ENCODE measurements at places on chromosomes 1 and 21.

DNA sequence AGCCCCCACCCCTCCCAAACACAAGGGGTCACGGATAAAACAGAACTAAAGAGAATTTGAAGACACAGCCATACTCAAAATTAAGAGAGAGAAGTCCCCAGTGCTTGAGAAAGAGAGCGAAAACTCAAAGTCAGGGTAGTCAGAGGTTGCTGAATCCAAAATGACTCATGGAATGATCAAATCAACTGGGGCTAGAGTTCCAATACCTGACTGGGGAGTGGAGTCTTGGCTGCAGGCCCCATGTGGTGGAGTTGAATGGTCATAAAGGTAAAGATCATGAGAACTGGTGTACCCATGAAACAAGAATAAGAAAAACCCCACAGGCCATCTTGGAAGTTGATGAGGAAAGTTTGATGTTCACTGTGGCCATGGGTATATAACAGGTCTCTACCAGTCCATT is 84.5 kb upstream of the LRRN2 start:
- DNase-seq = no peak

DNA sequence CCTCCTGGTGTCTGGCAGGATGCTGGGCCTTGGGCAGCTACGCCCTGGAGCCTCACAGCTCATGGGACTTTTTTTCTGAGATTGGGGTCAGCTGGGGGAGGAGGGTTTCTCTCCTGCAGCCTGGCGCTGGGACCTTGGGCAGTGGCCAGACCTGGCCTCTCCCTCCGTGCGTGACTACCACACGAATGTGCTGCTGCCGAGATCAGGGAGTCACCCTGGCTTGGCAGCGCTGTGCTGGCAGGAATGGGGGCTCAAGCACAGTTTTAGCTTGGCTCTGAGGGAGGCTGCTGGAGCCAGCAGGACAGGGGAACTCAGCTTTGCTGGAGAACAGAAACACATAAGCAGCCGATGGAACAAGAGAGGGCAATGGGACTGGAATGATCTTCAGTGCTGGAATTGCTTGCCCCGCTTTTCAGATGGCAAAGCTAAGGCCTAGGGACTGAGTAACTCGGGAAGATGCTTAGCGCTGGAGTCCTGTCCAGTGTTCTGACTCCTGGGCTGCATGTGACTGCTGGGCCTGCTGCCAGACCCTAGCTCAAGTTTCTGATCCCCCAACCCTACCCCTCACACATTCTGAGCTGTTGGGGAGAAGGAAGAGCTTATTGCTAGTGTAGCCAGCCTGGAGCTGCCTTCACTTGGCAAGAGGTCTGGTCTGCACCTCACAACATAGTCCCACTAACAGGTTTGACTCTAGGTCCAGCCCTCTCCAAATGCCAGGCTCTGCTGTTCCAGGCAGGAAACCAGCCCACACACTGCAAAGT is 69.9 kb downstream of the NAV1 start:
- DNase-seq = no peak

DNA sequence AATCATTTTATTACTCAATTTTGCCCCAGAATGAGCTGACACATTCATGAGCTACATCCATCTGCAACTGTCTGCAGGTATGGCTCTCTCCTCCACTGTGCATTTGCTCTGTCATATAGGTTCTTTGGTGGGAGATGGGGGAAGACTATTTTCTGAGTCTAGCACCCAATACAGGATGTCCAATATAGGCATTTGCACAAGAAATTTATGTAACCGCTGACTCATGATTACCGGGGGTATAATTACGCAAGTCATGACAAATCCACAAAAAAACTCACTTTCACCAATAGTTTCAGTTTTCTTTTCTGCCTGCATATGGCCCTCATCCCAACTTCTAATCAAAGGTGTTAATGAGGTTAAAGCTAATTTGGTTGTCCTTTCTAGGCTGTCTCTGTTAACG is 17.5 kb upstream of the VSIG8 start:
- no peak for DNase-seq

- no peak for DNase-seq
Observed at GRCh38 chr1:227893300-227893948, 54.3 kb downstream of the WNT9A start.

GRCh38 chr1:31315902-31316301 is 19.1 kb downstream of the ZCCHC17 start:
- DNase-seq = peak; percentile 43

DNA sequence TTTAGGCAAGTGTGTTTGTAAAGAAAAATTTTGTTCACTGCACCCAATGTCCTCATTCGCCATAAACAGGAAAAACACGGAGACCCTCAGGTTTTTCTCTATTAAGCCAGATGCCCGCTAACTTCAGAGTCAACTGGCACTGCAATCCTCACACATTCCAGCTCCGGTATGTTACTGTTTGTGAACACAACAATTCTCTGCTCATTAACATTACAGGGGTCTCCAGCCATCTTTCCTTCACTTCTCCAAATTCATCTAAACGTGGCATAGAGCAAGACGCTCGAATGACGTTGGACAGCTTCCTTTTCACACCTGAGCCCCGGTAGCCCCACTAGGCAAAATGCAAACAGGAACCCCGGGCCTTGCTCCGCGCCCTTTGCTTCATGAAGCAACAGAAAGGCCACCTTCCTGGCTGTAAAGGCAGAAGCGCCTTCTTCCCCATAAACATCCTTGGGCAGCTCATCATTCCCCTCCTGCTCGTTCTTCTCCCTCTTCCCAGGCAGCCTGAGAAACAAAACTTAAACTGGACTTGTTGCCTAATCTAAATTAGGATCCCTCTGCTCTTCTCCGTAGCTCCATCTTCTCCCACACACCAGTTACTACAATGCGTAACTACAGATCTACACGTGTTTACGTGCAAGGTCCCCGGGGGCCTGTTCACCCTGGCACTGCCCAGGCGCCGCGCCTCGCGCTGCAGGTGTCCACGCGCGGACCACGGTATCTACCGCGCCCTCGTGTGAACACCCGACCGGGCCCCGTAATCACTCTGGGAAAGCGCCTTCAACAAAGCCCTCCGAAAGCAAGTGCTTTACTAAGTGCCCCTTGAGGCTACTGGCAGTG is 1.2 kb downstream of the LBR start:
- DNase-seq = no peak

DNA sequence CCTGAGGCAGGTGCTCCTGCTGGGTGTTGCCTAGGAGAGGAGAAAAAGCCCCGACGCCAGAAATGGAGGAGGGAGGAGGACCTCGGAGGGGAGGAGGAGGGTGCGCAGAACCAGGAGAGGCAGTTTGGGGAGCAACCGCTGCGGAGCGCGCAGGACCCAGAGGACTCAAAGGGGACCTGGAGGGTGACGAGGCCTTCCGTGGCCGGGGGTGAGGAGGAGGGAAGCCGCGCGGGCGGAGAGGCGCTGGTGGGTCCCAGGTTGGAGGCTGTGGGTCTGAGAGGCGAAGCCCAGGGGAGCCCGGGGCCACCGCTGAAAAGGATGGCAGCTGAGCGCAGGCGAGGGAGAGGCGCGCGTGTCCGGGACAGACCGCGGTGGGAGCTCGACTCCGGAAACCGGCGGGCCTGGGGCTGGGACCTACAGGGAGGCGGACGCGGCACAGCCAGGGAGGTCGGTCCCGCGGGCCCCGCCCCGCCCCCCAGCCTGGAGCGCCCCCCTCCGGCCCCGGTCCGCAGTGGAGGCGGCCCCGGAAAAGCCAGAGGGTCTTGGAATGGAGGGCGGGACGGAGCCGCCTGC is 15.1 kb downstream of the RNF223 start:
- no peak for DNase-seq

DNA sequence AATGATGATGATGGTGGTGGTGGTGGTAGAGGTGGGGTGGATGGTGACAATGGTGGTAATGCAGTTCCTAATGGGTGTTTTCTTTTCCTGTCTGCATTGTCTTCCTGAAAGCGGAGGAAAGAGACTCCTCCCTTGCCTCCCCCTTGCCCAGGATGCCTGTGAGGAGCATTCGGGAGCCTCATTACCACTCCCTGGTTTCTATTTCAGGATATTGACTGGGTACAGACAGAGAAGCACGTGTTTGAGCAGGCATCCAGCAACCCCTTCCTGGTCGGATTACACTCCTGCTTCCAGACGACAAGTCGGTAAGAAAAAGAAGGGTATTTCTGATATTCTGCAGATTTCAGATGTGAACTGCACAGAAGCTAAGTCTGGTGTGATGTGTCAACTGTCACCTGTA is 38.8 kb downstream of the FAAP20 start:
- DNase-seq = no peak

DNA sequence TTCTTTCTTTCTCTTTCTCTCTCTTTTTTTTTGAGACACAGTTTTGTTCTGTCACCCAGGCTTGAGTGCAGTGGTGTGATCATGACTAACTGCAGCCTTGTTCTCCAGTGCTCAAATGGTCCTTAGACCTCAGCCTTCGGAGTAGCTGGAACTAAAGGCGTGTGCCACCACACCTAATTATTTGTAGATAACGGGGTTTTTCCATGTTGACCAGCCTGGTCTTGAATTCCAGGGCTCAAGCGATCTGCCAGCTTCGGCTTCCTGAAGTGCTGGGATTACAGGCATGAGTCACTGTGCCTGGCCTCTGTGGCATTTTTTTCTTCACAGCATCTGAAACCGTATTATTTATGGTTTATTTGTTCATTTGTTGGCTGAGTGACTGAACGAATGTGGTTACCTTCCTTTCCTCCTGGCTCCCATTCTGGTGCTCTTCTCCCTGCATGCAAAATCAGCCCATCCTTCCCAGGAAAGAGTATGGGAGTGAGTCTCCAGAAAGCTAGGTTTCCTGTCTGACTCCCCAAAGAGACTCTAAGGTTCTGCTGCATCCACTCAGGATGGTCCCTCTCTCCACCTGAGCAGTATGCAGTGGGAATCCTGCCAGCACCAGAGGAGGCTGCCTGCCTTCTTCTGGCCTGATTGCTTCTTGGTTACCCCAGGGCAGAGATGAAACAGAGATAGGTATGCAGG is 155.0 kb upstream of the BEND5 start:
- DNase-seq = no peak

- DNase-seq = no peak
Observed at GRCh38 chr1:215402147-215402546, 165.0 kb upstream of the KCTD3 start.

DNA sequence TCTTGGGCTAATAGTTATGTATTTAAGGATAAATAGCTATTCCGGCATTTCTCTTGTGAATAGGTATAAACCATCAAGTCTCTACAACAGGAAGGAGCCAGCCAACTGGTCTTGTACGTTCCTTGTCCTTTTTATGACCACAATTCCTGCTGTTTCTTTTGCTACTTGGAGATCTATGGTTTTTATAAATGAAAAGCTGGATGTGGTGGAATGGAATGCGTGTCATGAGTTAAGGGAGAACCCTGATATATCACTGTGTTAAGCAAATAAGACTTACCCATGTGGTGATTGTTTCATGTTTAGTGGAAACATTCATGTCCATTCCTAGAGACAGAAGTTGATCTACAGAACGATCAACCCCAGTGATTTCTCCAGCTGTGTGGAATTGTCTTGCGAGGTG is 282.1 kb downstream of the RPS6KC1 start:
- no peak for DNase-seq

- DNase-seq = no peak
Observed at GRCh38 chr1:45065083-45065482, 53.0 kb downstream of the UROD start.

- DNase-seq = no peak
Observed at GRCh38 chr1:62250126-62250726, 55.6 kb downstream of the L1TD1 start.

DNA sequence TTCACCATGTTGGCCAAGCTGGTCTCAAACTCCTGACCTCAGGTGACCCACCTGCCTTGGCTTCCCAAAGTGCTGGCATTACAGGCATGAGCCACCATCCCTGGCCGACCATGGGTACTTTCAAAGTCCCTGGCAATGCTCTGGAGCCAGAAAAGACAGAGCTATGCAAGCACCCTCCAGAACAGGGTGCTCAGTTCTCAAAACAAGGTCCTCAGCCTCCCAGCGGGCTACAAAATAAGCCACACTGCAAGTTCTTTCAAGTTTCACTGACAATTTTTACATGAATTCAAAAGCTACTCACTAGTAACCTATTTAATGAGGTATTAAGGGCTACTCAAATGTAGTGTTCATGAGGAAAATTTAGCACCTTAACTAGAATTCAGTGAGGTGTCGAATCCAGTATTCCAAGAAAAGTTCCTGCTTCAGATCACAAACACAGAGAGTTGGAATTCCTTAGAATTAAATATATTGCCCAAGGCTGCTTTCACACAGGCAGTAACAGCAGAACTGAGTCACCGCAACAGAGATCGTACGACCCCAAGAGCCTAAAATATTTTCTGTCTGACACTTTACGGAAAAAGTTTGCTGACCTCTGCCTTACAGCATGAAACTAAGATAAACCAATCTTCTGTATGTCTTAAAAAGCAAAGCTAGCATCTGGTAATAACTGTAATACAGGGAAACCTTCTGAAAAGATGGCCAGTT is 60.7 kb downstream of the HSF2BP start:
- DNase-seq = no peak

DNA sequence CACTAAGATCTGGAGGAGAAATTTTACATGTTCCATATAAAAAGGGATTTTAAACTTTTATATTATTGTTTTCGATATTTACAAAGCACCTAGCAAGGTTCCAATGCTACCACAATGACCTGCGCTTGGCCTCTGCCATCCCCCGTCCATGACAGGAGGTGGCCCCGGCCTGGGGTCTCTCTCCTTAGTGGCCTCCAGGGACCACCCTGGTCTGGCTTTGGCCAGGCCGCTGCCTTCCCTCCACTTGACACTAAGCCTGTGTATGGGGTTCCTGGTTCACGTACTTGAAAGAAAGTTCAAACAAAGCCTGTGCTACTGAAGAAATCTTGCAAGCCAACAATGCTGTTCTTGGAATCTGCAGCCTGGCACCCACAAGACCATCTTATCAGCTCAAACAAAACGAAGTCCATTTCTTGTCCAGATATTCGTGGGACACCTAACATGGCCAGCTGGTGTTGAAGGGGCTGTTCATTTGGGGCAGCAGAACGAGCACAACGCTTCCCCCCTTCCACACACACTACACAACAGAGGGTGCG is 12.8 kb downstream of the PRDM15 start:
- DNase-seq = no peak

DNA sequence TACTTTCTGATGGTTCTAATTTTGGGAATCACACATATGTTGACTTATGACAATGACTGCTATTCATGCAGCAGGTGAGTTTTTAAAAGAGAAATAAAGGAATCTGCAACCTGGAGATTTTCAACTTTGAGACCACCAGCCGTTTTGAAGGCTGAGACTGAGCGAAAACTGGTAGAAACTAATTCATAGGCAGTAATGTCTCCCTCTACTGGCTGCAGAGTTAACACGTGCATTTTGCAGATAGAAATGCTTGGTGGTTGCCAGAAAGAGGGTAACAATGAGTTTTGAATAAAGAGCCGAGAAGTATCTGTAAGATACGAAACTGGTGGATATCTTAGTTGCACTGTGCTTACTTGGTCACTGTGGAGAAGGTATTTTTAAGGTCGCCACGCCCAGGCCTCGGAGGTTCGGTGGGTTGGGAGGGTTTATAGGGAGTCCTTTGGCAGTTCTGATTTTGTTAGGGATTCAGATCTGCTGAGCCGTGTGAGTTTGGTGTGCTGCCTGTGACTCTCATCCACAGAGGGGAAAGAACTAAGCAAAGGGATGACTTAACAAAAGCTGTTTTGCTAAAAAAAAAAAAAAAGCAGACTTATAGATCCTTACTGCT is 83.0 kb downstream of the RYR2 start:
- no peak for DNase-seq
